Stimulated activated CD8-positive, alpha-beta memory T cell treated with anti-CD3 and anti-CD28 coated beads, Interleukin-4, amount 100 ng/mL, for 4 hours (primary cell): ENCODE measurements at places on chromosomes 5 and 9.

GRCh38 chr9:79256691-79257213 lies 315.0 kb upstream of the TLE4 start:
- no peak for DNase-seq

GRCh38 chr9:129608561-129609481 lies 12.1 kb downstream of the C9orf50 start:
- DNase-seq: no peak

GRCh38 chr5:76269932-76270610 lies 133.0 kb upstream of the IQGAP2 start:
- no peak for DNase-seq

- no peak for DNase-seq
Measured at GRCh38 chr9:82202808-82203207, 214.2 kb downstream of the SPATA31D1 start.

DNA sequence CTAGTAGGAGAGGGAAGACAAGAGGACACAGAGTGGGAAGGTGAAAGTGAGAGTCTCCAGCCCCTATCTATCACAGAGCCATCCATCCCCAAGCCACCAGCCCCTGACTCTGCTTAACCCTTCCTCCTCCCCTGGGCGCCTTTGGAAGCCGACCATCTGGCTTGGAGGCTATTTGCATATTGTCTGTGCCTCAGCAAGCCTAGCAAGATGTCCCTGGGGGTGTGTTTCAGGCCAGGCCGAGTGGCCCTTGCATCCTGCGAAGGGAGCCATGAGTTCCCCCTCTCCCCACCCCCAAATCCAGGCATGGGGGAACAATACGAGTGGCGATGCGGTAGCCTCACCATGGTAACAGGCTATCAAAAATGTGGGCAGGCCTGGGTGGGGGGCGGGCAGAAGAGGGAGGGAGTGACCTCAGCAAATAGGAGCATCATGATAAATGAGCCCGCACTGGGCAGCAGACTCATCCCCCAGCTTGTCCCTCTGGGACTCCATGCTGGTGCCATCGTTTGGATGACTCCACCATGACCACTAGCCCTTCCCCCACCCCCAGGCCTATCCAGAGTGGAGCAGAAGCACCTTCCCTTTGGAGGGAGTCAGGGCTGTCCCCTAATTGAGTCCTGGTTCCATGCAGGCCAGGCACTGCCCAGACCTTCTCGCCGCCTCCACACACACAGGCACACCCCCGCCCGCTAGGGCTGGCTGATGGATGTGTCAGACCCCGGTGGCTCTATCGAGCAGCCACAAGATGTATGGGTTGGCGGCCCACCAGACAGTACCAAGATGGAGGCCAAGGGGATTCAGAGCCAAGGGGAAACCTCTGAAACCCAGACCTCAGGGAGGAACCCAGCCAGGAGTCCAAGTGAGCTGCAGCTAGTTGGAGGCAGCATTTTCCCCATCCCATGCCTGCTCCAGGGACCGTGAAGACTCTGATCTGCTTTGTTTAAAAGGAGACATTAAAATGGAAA lies 14.6 kb downstream of the URM1 start:
- no peak for DNase-seq

GRCh38 chr9:70060883-70061507 lies 17.3 kb downstream of the MAMDC2 start:
- DNase-seq: no peak

- DNase-seq: peak; percentile 15
Measured at GRCh38 chr9:126490871-126491567, 122.7 kb upstream of the LMX1B start.

DNA sequence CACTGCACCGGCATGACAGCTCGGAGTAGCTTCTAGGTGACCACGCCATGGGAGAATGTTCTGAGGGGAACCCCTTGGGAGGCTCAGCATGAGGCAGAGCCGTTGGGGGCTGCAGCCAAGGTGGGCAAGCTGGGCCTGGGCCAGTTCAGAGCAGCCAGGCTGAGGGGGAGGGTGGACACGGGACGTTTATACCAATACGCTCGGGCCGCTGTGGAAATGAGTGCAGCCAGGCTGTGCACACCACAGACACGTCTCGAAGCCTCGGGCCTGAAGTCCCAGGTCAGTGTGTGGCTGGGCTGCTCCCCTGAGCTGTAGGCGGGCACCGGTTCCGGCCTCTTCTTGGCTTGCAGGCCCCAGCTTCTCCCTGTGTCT lies 28.9 kb upstream of the SLC12A7 start:
- no peak for DNase-seq

DNA sequence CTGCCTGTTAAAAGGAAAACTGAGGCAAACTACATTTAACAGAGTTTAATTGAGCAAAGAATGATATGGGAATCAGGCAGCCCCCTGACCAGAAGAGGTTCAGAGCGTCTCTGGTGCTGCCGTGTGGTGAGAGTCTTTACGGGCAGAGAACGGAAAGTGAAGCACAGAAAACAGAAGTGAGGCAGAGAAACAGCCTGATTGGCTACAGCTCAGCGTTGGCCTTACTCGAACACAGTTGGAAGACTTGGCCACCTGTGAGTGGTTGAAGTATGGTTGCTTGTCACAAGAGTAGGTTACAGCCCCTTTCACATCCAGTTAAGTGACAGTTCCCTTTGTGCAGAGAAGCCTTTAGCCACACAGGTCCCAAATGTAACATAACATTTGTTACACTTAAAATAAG lies 16.9 kb upstream of the FBP1 start:
- DNase-seq: no peak

DNA sequence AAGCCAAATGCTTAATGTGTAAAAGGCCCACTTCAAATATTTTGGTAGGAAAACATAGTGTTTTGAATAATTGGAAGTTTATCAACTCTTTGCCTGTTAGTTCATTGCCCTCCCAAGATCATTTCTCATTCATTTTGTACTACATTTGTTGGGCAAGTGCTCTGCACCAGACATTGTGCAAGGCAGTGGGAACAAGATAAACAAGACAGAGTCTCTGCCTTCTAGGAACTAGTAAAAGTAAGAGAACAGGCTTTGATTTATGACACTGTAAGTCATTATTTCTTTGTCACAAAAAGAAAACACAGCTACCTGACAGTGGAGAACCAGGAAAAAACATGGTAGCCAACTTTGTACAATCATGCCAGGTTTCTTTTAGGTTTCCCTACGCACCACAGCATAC lies 63.7 kb upstream of the PAM start:
- no peak for DNase-seq

- DNase-seq: no peak
Measured at GRCh38 chr9:70488793-70489105, 74.3 kb upstream of the KLF9 start.

GRCh38 chr5:137221943-137222342 lies 277.2 kb downstream of the SPOCK1 start:
- no peak for DNase-seq

DNA sequence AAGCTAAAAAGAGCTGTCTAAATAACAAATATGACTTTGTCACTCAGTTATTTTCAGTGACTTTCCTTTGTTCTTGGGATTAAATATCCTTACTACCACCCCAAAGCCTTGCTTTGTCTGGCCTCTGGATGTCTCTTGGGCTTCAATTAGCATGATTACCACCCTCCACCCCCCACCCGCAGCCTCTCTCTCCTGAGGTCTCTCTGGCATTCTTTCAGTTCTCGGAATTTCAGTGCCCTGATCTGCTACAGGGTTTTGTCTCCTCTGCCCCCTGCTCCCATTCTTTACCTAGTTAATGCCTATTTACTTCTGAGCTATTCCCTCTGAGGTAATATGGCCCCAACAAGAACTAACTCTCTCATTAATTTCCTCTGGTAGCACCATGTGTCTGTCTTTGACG lies 376.4 kb downstream of the DEPDC1B start:
- no peak for DNase-seq

- DNase-seq: no peak
Measured at GRCh38 chr5:5474961-5475360, 52.5 kb downstream of the ICE1 start.

GRCh38 chr5:172455087-172455381 lies 709 bp upstream of the SH3PXD2B start:
- no peak for DNase-seq

DNA sequence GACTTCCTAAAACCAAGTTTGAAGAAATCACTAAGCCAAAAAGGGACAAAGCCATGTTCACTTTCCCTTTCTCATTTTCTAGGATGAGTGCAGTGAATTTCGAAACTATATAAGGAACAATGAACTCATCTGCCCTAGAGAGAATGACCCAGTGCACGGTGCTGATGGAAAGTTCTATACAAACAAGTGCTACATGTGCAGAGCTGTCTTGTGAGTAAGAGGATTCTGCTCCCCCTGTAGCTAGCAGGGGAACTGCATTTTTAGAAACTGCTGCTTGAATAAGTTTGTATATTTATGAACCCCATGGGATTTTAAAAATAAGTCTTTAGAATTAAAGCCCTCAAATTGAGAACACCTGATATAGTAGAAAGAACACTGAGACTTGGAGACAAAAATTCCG lies 42.7 kb upstream of the SPINK14 start:
- no peak for DNase-seq

GRCh38 chr5:95177456-95177855 lies 107.4 kb downstream of the MCTP1 start:
- DNase-seq: no peak

- DNase-seq: no peak
Measured at GRCh38 chr5:129362456-129362855, 97.6 kb upstream of the ADAMTS19 start.

DNA sequence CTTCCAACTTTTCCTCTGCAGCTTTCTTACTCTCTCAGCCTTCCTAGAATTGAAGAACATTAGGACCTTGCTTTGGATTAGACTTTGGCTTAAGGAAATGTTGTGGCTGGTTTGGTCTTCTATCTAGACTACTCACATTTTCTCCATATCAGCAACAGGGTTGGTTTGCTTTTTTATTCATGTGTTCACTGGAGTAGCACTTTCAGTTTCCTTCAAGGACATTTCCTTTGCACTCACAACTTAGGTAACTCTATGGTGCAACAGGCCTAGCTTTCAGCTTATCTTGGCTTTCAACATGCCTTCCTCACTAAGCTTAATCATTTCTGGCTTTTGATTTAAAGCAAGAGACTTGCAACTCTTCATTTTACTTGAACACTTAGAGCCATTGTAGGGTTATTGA lies 153.1 kb downstream of the CCDC192 start:
- DNase-seq: no peak

- DNase-seq: no peak
Measured at GRCh38 chr9:33498387-33498786, 24.7 kb upstream of the NOL6 start.

DNA sequence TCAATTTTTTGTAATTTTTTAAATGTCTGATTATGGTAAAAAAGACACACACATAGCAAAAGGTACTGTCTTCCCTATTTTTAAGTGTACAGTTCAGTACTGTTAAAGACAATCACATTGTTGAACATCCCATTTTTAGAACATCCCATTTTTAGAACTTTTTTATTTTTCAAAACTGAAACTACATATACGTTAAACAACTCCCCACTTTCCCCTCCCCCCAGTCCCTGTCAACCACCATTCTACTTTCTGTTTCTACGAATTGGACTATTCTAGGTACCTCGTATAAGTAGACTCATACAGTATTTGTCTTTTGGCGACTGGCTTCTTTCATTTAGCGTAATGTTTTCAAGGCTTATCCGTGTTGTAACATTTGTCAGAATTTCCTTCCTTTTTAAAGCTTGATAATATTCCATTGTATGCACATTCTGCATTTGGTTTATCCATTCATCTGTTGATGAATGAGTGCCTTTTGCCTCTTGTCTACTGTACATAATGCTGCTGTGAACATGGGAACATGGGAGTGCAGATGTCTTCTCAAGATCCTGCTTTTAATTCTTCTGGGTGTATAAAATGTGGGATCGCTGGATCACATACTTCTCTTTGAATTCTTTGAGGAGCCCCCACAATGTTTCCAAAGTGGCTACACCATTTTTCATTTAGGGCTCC lies 154.0 kb downstream of the PIK3R1 start:
- peak; percentile 21 for DNase-seq

DNA sequence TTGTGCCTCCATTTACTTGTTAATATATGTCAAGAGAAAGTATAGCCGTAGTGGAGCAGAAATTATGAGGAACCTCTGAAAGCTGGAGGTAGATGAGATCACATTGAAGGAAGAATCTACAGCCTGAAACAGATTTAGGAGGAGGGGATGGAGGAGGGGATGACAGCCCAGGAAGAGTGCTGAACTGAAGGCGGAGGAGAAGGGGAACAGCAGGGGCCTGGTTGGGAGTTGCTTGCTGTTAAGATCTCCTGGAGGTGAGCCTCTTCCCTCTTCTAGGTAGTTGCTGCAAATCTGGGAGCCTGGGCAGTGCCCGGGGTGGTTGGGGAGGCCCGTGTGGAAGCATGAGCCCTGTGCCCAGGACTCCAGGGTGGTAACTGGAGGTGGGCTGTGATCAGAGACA lies 111.8 kb upstream of the SEMA6A start:
- DNase-seq: no peak

DNA sequence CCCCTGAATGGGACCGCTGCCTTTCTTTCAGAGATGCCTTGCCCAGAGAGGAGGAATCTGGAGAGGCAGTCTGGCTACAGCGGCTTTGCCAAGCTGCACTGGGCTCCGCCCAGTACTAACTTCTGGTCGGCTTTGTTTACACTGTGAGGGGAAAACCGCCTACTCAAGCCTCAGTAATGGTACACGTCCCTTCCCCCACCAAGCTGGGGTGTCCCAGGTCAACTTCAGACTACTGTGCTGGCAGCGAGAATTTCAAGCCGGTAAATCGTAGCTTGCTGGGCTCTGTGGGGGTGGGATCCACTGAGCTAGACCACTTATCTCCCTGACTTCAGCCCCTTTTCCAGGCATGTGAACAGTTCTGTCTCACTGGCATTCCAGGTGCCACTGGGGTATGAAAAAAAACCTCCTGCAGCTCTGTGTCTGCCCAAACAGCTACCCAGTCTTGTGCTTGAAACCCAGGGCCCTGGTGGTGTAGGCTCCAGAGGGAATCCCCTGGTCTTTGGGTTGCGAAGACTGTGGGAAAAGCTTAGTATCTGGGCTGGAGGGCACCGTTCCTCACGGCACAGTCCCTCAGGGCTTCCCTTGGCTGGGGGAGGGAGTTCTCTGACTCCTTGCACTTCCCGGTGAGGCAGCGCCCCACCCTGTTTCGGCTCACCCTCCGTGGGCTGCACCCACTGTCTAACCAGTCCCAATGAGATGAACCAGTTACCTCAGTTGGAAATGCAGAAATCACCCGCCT lies 171.2 kb downstream of the CWC27 start:
- DNase-seq: no peak

DNA sequence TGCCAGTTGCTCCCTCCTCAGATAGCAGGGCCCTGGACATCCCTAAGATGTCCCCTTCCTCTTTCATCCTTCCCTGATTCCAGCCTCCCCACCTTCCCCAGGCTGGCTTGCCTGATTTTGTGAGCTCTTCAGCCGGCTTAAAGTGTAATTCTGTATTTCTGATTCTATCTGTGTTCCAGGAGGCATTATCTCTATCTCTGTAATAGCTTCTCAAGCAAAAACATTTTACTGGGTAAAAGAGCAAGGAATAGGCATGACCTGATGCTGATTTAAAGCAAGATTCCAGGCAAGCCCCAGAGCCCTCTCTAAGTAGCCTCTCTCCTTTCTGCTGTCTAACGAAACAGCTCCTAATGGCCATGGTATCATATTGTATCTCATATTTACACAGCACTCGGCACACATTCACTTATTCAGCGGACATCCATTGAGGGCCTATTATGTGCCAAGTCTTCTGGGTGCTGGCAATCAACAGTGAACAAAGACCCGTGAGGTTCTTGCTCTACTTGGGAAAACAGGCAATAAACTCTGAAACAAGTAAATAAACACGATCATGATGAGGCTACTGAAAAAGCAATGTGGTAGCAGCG lies 100.9 kb upstream of the MSX2 start:
- DNase-seq: no peak

GRCh38 chr5:154857530-154858296 lies 714 bp upstream of the CNOT8 start:
- DNase-seq: peak; percentile 43
